H7 (cell line): ENCODE measurements at places on chromosomes 1 and 21. TPM values are rescaled to one million over a fixed set of nuclear protein-coding genes. Genes with fewer than 3 reads are reported as not detected.

The LAMC2 gene
- total RNA-seq = 2.0 and 3.0 TPM in 2 replicates

The NUAK2 gene
- 9.2 and 9.8 TPM in 2 replicates for total RNA-seq

- DNase-seq = no peak
Observed at GRCh38 chr1:166489356-166489669, 322.5 kb upstream of the FAM78B start.

The CBR3 gene
- total RNA-seq = 8.3 and 12.1 TPM in 2 replicates

The SAMD13 gene
- total RNA-seq = 2.1 and 3.1 TPM in 2 replicates
